ENCODE measurements at places on chromosomes 4 and X. TPM values are rescaled to one million over a fixed set of nuclear protein-coding genes. Genes with fewer than 3 reads are reported as not detected.

Gene TMEM150C
- 5.0 TPM for total RNA-seq

DNA sequence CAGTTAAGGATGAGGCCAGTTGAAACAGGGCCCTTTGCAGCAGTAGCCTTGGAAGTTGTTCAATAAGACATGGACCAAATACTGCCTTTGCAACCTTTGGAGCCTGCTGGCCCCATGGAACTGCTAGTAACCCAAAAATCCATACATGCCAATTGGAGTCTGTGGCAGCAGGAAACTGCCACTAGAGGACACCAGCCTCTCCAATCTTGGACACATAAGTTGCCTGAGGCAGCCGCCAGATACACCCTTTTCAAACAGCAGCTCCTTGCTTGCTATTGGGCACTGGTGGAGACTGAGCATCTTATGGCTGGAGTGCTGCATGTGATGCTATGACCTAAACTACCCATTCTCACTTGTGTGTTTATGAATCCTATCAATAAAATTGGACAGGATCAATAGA lies 14.8 kb upstream of the LAP3 start:
- peak; percentile 46 for DNase-seq

Gene UBE2K
- 144 TPM for total RNA-seq

Gene C4orf51
- not detected for total RNA-seq

GRCh38 chr4:6941796-6942195 lies 32.2 kb downstream of the TBC1D14 start:
- DNase-seq = no peak

Gene TBX22
- total RNA-seq = not detected

GRCh38 chrX:36898301-36898700 lies 109.9 kb upstream of the FAM47C start:
- DNase-seq = peak; percentile 1

Gene OR13H1
- total RNA-seq = not detected

Gene PROM1
- 196 TPM for total RNA-seq

GRCh38 chr4:3697033-3697432 lies 69.2 kb upstream of the ADRA2C start:
- no peak for DNase-seq

DNA sequence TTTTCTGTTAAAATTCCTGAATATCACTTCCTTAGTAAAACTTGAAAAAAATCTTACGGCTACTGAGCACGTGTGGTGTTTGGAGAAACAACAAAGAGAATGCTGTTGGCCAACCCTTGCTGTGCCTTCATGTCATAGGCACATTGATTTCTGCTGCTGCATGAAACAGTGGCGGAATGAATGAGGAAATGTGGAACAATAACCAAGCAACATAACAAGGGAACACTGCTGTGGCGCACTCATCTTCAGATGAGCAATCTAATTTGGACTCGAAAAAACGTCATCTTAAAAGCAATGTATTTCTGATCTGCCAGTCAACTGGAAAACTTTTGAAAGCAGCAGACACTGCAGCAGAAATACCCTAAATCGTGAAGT lies 51.4 kb downstream of the PROM1 start:
- DNase-seq = no peak

- no peak for DNase-seq
Observed at GRCh38 chr4:90025248-90025647, 101.9 kb upstream of the CCSER1 start.

DNA sequence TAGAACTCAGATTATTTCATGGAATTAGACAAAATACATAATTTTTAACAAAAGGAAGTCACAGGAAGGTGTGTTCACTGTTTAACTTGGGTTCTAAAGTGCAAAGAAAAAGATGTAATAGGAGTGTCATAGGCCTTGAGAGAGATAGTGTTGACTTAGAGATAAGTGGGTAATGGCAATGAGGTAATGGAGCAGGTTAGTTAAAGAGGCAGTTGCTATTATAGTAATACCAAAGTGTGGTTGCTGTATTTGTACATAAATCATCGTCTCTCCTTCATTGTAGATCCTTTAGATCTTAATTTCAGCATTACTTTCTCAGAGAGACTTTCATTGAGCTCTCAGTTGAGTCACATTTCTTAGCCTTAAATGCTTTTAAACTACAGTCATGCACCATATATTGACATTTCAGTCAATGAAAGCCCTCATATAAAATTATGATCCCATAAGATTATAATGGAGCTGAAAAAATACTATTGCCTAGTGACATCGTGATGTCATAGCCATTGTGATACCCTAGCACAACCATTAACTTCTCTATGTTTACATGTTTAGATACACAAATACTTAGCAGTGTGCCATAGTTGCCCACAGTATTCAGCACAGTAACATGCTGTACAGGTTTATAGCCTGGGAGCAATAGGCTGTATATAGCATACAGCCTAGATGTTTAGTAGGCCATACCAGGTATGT lies 245.4 kb downstream of the ADGRL3 start:
- no peak for DNase-seq

GRCh38 chrX:151633157-151633556 lies 62.1 kb upstream of the PRRG3 start:
- no peak for DNase-seq

DNA sequence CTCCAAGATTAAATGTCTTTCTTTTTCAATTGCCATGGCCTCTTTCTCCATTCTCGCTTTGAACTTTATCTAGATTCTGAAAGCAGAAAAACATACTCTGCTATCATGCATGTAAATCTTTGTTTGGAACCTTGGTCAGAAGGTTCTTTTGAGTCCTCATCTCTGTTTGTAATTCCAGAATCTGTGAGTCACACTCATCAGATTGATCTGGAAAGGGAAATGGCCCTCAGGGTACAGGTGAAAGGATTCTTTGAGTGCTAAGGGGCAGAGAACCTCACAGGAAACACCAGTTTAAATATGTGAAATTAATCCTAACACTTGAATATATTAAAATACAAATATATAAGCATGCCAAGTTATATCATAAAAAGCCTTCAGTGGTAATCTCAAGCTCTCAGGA lies 211.0 kb upstream of the ADGRL3 start:
- DNase-seq = peak; percentile 30

- no peak for DNase-seq
Observed at GRCh38 chr4:176149680-176150355, 45.6 kb downstream of the SPATA4 start.

Gene ADGRG2
- not detected for total RNA-seq

DNA sequence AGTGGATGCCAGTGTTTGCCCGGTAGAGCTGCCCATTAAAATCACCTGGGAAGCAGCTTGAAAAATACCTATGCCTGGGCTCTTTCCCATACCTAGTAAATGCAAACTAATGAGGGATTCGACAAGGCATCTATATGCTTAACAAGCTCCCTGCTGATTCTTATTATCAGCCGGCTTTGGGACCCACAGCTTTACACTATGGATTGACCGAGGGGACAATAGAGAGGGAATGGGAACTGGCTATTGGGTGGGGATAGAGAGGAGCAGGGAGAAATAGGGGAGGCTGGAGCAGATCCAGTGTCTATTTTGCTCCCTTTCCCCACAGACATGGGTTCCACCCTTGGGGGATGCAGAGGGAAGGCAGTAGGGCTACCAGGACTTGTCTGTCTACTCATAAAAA lies 103.1 kb upstream of the TEX13D start:
- no peak for DNase-seq

Gene USP26
- not detected for total RNA-seq

Gene GAGE12J
- total RNA-seq = not detected

DNA sequence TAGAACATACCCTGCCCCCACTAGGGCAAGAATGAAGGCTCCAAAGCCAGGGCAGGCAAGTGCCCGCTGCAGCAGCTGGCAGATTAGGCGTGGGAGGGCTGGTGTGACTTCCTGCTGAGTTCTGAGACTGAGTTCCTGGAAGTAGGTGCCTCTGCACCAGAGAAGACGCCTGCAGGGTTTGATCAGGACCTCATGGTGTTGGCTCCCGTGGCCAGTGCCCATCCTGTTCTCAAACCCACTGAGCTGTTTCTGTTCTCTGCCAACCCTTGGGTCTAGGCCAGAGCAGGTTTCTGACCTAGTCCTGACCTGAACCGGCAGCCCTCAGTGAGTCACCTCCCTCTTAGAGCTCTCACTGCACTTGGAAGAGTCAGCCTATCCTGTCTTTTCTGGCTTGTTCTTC lies 220.7 kb downstream of the HS6ST2 start:
- DNase-seq = no peak

Gene ETDB
- total RNA-seq = not detected

DNA sequence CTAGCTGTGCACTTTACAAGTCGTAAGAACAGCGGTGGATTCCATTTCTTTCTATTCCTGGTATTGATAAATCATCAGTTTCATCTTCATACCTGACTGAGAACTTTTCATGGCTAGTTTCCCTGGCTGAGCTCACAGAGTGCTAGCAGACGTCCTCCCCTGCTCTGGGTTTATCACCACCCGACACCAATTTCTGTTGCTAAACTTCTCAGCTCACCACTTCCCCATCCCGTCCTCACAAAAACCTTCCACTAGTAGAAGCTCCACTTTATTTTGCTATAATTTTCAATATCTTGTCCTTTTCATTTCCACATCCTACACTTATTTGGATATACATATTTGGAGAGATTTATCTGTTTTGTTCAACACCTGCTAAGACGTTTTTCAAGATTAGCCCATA lies 869.4 kb upstream of the FRG1 start:
- no peak for DNase-seq

- no peak for DNase-seq
Observed at GRCh38 chr4:2858451-2859217, 15.0 kb downstream of the ADD1 start.

DNA sequence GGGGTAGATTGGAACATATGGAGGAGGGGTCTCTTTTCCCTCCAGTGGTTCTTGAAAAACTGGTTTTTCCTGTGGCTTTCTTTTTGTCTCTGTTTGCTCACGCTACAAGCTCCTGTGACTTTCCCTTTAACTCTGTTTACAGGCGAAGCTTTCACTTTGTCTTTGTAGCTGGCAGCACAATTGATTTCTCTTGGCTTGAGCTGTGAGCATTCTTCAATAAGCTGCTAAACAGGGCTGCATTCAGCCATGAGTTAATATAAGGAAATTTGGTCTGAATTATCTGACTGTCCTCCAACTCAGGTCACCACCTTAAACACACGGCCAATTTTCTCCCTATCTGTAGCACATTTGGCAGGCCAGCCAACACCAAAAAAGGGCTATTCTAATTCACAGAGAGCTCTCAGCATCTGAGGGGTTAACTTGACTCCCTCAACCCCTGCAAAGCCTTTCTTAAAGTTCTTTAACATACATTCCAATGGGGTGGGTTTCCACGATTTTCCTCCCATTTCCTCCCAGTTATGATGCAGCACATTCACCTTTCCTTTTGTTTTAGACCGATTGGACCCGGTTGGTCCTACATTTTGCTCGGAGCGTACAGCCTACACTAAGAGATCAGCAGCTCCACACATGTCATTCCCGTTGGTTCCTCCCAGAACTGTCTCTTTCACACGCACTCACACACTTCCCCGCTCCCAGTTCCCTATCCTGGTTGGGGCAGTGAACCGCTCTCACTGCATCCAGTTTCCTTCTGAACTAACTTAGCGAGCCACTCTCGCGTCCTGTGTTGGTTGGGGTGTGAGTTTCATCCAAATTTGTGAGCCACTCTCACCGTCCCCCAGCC lies 45.4 kb downstream of the UGT2A3 start:
- peak; percentile 71 for DNase-seq

Gene SRPK3
- not detected for total RNA-seq

DNA sequence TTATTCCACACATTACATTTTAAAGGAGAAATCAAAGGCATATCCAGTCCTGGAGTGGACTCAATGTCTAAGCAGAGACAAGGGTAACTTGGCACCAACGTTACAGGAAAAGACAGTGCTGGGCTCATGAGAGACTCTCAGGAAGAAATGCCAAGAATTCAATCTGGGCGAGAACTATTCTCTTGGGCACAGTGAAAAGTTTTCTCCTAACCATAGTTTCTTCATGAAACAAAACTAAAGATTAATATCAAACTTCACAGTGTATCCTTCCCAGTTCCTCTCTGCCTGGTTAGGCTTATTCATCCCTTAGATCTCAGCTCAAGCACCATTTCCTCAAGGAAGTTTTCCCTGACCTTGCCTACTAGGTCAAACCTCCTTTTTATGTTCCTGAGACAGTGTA lies 109.4 kb upstream of the TLL1 start:
- no peak for DNase-seq

DNA sequence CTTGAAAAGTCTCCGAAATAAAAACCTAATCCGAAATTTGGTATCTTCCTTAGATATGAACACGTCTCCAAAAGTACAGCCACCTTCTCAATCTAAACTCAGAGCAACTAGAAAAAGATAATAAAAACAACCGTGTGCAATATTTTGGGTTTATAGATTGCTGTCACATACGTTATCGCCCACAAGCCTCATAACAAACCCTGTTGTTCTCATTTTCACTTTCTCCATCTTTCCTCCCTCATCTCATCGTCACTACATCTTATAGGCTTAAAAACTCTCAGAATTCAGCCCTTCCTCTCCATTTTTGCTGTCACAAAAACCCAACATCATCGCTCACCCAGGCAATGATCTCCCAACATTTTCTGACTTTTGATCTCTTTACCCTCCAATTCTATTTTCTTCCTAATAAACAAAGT lies 448 bp upstream of the SCFD2 start:
- no peak for DNase-seq

DNA sequence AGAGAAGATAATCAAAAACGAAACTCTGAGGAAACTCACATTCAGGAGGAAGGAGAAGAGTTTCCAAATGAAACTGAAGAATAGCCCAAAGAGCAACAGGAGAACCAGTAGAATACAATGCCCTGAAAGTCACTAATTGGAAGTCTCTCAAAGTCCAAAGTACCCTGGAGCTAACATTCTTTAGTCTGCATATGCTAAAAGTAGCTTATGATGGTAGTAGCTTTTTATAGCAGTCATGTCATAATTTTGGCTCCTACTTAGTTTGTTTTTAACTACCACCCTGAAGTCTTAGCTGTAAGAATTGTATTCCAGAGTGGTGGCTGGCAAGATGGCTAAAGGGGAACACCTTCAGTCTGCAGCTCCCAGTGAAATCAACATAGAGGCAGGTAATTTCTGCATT lies 100.3 kb upstream of the FGF16 start:
- no peak for DNase-seq

DNA sequence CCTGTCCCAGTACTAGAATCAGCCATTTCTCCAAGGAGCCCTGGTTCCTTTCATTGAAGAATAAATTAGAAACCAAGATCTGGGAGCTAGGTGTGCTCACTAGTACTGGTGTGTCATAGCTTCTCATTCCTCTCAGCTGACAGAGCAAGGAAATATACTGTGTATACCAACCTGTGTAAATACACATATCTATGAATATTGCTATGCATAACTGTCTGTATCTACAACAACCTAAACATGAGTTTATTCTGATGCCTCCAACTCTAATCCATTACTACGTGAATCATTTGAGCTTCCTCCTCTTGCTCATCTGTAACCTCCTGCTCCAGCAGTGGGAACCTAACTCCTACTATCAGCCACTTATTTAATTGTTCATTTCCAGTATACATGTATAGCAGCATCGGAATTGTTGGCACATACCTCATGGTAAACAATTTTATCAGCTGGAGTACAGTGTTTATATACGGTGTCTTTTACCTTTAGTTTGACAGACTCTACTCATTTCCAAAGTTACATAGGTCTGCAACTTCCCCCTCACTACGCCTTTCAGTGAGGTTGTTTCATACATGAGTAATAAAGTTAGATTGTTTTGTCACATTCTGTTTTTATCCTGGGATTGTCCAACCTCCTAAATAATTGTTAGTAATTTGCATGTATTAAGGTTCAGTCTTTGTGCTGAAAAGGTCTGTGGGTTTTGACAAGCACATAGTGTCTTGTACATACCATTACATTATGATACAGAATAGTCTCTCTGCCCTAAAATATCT lies 7.1 kb upstream of the SCRG1 start:
- DNase-seq = no peak

Data from Caco-2 (cell line).